ENCODE measurements at places on chromosomes 12 and 14.

GRCh38 chr12:29662734-29663323 is 120.9 kb downstream of the TMTC1 start:
- DNase-seq: no peak

DNA sequence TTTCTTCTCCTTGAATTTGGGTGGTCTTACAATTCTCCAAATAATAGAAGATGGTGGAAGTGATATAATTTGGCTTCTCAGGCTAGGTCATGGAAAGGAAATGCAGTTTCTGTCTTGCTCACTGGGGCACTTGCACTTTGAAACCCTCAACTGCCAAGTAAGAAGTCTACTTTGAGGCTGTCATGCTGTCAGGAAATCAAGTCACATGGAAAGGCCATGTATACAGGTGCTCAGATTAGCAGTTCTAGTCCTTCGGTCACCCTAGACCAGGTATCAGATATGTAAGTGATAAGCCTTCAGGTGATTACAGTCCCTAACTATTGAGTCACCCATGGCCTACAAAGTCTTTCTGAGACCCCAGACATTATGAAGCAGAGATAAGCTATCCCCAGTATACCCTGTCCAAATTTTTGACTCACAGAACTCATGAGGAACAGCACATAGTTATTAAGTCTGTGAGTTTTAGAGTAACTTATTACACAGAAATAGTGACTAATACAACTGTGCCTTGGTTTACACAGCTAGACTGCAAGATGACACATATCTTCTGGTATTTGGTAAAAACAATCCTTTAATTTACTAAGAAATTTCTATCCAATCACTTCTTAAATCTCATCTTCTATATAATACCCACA is 26.3 kb upstream of the BBS10 start:
- no peak for DNase-seq

DNA sequence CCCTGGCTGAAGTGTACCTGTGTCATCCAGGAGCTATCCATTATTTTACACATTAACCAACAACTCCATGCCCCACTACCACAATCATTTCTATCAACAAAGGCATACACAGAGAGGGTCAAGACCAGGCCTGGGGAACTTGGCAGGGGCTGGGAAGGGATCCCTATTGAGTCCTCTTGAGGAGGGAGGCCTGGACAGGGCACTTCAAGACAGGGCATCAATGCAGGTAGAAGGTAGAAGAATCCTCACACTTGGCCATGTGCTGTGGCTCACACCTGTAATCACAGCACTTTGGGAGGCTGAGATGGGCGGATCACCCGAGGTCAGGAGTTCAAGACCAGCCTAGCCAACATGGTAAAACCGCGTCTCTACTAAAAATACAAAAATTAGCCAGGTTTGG is 13.4 kb upstream of the ANKRD33 start:
- DNase-seq: no peak

DNA sequence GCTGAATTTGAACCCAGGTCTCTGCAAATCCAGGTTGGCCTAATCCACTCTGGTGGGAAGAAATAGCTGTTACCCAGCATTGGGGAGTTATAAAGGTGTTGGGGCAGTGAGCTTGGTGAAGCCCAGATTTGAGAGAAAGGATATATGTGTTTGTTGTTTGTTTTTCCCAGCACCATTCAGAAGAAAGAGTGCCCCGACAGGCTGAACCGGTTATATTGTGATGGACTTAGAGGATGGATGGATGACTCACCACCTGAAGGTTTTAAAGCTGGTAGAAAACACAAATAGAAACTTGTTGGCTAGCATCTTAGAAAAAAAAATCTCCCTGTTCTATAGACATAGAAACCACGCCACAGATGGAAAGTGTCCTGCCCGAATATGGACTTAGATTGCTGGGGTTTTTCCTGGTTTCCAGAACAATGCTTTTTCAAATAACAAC is 404.6 kb downstream of the MED13L start:
- no peak for DNase-seq

GRCh38 chr12:597926-598568 is 65.2 kb downstream of the NINJ2 start:
- no peak for DNase-seq

DNA sequence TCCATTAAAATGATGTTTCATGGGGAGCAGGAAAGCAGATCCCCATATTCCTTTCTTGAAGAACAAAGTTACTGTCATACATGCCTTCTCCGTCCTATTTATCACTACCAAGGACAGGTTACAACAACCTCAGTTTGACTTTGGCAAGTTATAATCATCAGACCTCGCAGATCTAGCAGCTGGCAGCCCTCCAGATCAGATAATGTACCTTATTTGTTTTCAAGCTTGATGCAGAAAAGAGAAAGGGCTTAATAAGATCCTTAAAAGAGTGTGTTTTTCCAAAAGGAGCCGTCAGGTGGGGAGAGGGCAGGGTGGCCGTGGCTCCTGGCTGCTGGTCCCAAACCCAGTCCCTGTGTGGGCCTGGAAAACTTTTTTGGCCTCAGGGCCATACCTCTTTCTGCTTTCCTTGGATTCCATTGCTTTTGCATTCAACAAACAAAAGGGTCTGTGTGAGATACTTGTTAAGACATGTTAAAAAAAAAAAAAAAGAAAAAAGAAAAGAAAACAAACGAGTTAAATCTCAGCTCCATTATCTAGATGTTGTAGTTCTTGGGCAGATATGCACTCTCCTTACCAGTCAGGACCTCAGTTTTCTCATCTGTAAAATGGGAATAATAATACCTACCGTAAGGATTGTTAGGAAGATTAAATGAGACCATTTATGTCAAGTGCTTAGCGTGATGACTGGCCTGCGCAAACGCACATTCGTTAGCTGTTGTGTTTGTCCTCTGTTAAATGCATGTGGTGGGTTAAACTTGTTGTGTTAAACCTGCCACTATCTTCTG is 64.6 kb downstream of the B4GALNT3 start:
- DNase-seq: no peak

DNA sequence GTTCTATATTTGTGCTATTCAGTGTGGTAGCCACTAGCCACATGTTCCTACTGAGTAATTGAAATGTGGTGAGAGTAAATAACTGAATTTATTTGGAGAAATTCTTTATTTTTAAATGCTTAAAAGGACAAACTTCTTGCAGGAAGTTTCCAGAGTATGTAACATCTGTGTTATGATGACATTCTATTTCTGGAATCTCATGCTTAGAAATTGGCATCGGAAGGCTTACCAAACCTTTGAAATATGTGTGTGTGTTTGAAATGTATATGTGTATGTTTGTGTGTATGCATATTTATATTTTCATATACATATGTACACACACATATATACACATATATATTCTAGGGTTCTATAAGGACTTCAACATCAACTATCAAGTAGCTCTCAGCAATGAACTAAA is 12.4 kb upstream of the WSCD2 start:
- DNase-seq: no peak
